HEK293T (cell line): ENCODE measurements at places on chromosomes 5 and 9.

GRCh38 chr9:108861464-108861863, 602 bp upstream of the ACTL7A start:
- DNase-seq: no peak

DNA sequence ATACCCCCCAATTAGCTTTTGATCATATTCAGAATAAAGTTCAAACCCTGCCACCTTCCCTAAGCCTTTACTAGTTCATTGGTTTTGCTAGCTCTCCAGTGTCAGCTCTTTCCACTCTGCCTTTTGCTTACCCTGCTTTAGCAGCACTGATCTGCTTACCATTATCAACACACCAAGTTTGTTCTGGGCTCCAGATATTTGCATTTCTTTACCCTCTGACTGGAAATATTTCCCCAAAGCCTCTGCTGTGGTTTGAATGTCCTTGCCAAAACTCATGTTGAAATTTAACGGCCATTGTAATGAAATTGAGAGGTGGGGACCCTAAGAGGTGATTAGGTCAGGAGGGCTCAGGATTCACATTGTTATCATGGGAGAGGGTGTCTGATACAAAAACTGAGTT, 99.5 kb downstream of the GCNT1 start:
- no peak for DNase-seq

DNA sequence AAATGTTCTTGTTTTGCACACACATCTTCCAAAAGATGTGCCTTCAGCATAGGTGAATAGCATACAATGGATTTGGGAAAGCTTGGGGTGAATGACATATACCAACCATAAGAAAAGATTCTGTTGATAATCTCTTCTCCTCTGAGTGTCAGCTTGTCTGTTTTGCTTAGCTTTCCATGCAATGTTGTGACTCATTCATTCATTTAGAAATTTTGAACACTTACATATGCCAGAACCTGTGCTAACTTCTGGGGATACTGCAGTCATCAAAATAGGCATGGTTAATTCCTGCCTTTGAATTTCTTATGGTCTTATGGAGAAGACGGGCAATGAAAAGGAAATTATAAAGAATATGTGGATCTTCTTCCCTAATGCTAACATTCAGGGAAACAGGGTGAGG, 14.1 kb downstream of the ADRB2 start:
- no peak for DNase-seq

GRCh38 chr9:99666571-99666970, 155.1 kb upstream of the NR4A3 start:
- no peak for DNase-seq

- DNase-seq: no peak
Observed at GRCh38 chr9:91332546-91333231, 29.0 kb downstream of the AUH start.

DNA sequence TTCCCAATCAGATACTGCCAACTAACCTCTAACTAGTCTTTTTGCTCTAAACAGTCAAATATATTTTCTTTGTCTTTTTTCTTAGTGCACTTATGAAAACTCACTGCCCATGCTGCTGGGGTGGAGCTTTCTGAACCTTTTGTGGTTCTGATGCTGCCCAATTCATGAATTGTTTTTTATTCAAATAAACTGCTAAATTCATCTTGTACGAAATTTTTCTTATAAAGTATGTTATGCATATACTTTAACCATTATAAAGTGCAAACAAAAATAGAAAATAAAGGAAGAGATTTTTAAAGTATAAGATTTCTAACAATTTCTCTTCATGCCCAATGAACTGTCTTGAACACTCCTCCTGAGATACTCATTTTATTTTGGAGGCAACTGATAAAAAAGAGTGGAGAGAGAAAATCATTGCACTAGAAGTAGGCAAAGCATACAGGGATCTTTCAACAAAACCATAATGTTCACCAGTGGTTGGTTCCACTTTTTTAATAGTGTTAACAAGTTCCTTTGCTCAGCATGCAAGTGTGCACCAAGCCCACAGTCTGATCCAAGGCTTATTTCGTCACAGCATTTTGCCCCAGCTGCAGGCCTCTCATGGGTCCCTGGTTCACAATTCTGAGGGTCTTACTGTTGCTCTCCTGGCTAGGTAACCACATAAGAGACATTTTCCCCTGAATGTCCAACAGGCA, 6.2 kb upstream of the FYB1 start:
- no peak for DNase-seq
